ENCODE measurements at places on chromosomes 6 and 20. TPM values are rescaled to one million over a fixed set of nuclear protein-coding genes. Genes with fewer than 3 reads are reported as not detected.

SIGLEC1 gene
- total RNA-seq = 17.6 TPM

TCP11 gene
- not detected for total RNA-seq

PSORS1C2 gene
- not detected for total RNA-seq

SIRPA gene
- total RNA-seq = 25.4 TPM

RAB44 gene
- 1.1 TPM for total RNA-seq

DCDC2 gene
- total RNA-seq = not detected

TFAP2A gene
- total RNA-seq = not detected
